Activated CD4-positive, alpha-beta T cell treated with anti-CD3 and anti-CD28 coated beads, Interleukin-2, amount 50 U/mL, for 4 hours (primary cell): ENCODE measurements at places on chromosomes 2 and 18.

DNA sequence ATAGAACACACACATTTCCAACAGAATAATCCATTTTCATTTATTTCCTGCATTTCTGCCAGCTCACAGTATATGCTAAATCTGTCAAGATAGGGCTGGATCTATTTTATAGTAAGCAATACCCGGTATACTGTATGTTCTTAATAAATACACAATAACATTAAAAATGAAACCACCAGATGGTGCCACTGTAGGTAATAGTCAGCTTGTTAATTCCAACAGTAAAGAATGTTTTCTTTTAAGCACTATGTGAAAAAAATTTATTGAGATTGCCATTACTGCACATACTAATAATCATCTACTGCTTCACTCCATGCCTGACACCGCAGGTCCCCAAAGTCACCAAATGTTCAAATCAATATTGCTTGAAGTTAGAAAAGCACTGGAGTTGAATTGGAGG, 131.5 kb upstream of the PGAP1 start:
- DNase-seq = no peak

GRCh38 chr2:238285653-238286082, 2.7 kb downstream of the PER2 start:
- no peak for DNase-seq

DNA sequence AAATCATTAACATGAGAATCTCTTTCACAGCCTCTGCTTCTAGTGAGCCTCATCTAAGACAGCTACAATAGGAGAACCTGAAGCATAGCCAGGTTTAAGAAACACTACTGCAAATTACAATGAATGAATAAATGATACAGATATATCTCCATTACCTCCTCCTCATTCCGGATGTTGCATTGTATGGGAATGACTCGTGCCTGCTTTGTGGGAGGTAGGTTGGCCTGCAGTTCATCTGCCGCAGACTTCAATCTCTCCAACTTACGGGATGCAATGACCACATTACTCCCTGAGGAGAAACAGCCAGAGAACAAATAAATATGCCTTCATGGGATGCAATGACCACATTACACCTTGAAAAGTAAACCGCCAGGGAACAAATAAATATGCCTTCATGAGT, 15.4 kb downstream of the PECR start:
- DNase-seq = no peak

- no peak for DNase-seq
These were observed 32.8 kb downstream of the KATNAL2 start for GRCh38 chr18:46950064-46950656.

GRCh38 chr2:99808361-99809200, 318.8 kb upstream of the REV1 start:
- no peak for DNase-seq

DNA sequence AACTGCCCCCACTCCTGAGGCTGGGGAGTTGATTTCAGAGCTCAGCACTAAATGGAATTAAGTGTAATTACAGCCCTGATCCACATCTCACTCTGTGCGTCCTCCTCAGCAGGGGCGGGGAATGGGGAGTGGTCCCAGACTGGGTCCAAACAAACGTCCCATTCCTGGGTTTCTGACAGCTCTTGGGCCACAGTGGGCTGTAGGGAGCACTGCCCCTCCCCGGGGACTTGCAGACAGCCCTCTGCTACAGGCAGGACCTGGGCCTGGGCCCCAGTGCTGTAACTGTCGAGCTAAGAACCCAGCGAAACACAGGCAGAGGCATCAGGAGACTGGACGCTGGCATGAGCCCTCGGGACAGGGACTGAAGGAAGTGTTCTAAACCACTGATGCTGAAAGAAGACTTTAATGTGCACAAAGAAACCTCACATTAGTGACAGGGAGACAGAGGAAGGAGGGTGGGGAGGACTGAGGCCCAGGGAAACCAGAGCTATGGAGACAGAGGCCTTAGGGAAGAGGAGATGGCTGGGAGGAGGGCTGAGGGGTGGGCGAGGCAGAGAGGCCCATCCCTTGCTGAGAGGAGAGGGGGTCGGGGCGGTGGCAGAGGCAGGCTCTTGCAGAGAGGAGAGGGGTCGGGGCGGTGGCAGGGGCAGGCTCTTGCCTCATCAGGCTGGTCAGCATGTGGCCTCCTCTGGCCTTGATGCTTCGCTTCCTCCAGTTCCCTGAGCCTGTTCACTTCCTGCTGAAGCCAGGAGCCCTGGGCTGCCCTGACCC, 5.8 kb upstream of the SEMA4C start:
- no peak for DNase-seq

DNA sequence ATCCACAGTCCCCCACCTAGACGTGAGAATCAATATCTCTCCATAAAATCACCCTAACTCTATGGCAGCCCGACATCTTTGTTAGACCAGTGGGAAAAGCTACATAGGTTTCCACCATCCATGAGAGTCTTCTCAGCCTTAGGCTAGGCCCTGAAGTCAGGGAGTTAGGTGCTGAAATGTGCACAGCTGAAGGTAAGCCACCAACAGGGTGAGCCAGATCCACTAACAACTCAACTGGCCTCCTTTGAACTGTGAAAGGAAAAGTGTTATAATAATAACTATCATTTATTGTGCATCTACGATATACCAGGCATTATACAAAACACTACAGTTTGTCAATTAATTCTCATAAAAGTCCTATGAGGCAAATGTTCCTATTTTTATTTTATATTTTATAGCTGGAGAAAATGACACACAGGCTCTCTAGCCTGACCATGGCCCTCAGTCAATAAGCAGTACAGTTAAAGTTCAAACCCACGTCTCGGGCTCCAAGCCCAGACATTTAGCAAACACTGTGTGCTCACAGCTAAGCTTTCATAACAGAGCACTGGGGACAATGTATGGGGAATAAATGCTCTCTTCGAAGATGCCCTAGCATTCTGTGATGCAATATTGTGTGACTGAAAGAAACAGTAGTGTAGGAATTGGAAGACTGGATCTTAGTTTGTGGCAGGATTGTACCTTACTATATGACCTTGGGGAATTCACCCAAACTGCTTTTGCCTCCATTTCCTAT, 11.2 kb upstream of the CYP27C1 start:
- no peak for DNase-seq

- no peak for DNase-seq
These were observed 54.7 kb upstream of the ID2 start for GRCh38 chr2:8627019-8627691.

DNA sequence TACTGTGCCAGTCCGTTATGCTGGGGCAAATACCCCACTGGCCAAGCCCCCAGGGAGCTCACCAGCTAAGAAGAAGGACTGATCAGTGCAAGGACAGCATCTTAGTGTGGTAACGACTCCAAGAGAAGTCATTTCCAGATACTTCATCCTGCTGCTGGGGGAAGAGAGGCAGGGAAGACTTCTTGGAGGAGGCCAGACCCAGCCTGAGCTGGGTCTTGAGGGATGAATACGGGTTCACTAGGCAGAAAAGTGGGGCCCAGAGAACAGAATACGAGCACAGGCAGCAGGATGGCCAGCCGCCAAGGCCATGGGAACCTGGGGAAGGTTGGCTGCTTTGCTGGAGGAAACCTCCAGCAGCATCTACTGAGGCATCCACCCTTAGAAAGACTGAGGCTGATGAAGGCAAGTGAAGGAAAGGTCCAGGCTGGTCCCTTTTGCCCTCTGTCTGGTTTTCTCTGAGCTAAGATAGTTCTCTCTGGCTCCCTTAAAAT, 84.1 kb downstream of the GLI2 start:
- no peak for DNase-seq
